Glomerular endothelial cell (primary cell): ENCODE measurements at places on chromosomes 12 and 14. TPM values are rescaled to one million over a fixed set of nuclear protein-coding genes. Genes with fewer than 3 reads are reported as not detected.

Gene PTGER2
- 0.92 and 1.9 TPM in 2 replicates for total RNA-seq

Gene ANO4
- total RNA-seq = 0.05 and 1.6 TPM in 2 replicates

Gene KRT79
- total RNA-seq = 0.10 and 0.12 TPM in 2 replicates

Gene KRT6C
- total RNA-seq = not detected in 2 replicates

Gene ABCD4
- total RNA-seq = 51.2 and 70.4 TPM in 2 replicates

Gene KIF5A
- total RNA-seq = 0.06 and 0.10 TPM in 2 replicates

Gene AMN
- total RNA-seq = 0.05 and 0.23 TPM in 2 replicates

Gene NGB
- not detected in 2 replicates for total RNA-seq

Gene RTL1
- total RNA-seq = 0.10 TPM in 1 of 2 replicates, not detected in the other

Gene RNF212B
- not detected in 2 replicates for total RNA-seq

Gene PCK2
- total RNA-seq = 6.4 and 11.4 TPM in 2 replicates

Gene GLS2
- total RNA-seq = 0.58 TPM in 1 of 2 replicates, not detected in the other

Gene MYF5
- total RNA-seq = not detected in 2 replicates

Gene RFLNA
- 0.41 and 0.87 TPM in 2 replicates for total RNA-seq

Gene CCDC196
- not detected in 2 replicates for total RNA-seq

Gene ALDH1L2
- total RNA-seq = 1.6 and 5.5 TPM in 2 replicates

Gene POTEG
- total RNA-seq = not detected in 2 replicates

Gene MON2
- total RNA-seq = 16.0 and 25.5 TPM in 2 replicates

Gene C12orf42
- total RNA-seq = not detected in 2 replicates

Gene PRPH
- 1.5 TPM in 1 of 2 replicates, not detected in the other for total RNA-seq

Gene ASCL1
- total RNA-seq = not detected in 2 replicates

Gene OVCH1
- total RNA-seq = not detected in 2 replicates

Gene CLBA1
- total RNA-seq = 6.4 and 9.6 TPM in 2 replicates

Gene TEAD4
- 33.3 and 47.5 TPM in 2 replicates for total RNA-seq

Gene RALGAPA1
- total RNA-seq = 13.5 and 22.2 TPM in 2 replicates

Gene RASAL1
- not detected in 2 replicates for total RNA-seq

Gene PIWIL1
- total RNA-seq = 0.10 TPM in 1 of 2 replicates, not detected in the other

Gene NRIP2
- not detected in 2 replicates for total RNA-seq

Gene MORN3
- total RNA-seq = 0.73 and 0.88 TPM in 2 replicates

Gene PAX9
- 0.18 and 0.34 TPM in 2 replicates for total RNA-seq

Gene TBC1D30
- total RNA-seq = 13.8 and 24.7 TPM in 2 replicates

Gene LRP1-AS
- not detected in 2 replicates for total RNA-seq

Gene TAS2R10
- total RNA-seq = 0.15 and 1.1 TPM in 2 replicates

Gene MIA2
- 10.5 and 10.8 TPM in 2 replicates for total RNA-seq

Gene ART4
- total RNA-seq = 0.29 and 1.8 TPM in 2 replicates

Gene KLHL33
- not detected in 2 replicates for total RNA-seq

Gene ANKRD13A
- total RNA-seq = 33.3 and 62.4 TPM in 2 replicates
